ENCODE measurements at places on chromosomes 11 and 22.

GRCh38 chr11:45658292-45658991 is 7.0 kb downstream of the CHST1 start:
- DNase-seq: no peak

DNA sequence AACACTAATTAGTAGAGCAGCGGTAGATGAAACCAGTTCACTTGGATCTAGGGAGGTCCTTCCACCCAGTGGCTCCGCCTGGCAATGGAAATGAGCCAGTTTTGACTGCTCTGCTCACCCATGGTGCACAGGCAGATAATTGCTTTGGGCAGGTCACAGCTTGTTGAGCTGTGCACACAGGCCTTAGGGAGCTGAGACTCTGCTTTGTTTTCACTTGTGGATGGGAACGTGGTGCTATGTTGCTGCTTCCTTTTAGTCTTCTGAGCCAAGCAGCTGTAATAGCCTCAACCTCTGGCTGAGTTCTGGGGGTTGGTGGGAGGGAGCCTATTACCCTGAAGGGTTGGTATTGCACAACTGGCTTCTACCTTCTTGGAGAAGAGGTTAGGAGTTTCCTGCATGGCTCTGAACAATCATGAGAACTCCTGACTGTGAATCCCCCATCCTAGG is 262.3 kb upstream of the MTNR1B start:
- no peak for DNase-seq

- DNase-seq: no peak
Observed at GRCh38 chr11:64726211-64726641, 3.2 kb upstream of the NRXN2 start.

GRCh38 chr11:45563810-45564209 is 101.6 kb downstream of the CHST1 start:
- no peak for DNase-seq

DNA sequence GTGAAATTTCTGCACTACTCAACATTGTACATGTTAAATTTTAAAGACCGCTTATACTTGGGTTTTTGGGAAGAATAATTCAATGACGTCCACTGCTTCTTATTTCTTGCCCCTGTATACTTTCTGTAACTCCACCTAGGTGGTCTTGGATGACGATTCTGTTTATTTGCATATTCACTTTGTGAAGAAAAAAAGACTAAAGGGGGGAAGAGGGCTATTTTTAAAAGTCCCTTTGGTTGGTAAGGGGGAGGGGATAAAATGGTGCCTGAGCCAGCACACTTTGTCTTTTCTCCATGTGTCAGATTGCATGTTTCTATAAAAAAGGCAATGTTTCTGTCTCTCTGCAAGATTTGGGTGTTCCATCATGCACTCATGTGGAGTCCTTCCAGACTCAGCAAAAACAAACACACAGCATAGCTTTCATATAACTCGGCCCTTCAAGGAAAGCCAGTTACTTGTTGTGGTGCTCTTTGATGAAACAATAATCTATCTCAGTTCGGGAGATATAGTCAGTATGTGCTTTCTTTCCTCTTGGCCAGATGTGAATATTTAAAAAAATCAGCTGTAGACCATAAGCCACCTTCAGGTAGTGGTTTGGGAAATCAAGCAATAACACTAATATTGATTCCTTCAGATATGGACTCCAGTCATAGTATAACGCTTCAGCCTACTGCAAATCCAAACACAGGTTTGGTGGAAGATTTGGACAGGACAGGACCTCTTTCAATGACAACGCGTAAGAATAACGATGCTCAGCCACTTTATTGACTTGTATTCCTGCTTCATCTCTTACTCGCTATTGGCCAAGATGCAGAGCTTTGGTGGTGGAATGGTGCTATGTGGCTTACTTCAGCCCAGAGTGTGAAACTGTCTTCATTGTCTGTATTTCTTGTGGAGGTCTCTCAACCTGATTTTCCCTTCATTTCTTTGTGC is 68.8 kb downstream of the CD44 start:
- DNase-seq: no peak

DNA sequence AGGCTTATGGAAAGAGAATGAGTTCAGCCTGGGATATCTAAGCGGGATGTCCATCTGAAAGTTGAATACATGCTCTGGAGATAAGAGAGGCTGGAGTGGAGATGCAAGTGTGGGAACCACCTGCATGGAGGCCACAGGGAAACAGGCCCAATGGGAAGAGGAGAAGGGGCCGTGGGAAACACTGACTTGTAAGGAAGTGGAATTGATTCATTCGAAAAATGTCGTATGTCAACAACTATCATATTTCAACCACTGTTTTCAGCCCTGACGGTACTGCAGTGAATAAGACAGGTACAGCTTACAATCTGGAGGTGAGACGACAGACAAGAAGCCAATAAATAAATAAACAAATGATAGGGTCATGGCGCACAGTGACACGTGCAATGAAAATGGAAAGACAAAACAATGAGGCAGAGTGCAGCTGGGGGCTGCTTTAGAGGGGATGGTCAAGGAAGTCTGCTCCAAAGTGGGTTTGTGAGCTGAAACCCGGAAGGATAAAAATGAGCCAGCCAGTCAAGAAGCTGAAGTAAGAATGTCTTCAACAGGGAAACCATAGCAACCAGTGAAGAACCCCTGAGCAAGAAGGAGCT is 35.9 kb downstream of the EFCAB6 start:
- no peak for DNase-seq

GRCh38 chr11:17188675-17189074 is 19.1 kb downstream of the PIK3C2A start:
- no peak for DNase-seq

- no peak for DNase-seq
Observed at GRCh38 chr11:90349731-90350130, 126.9 kb upstream of the CHORDC1 start.

- no peak for DNase-seq
Observed at GRCh38 chr11:41379084-41379483, 80.4 kb downstream of the LRRC4C start.

- peak; percentile 50 for DNase-seq
Observed at GRCh38 chr11:74453373-74453975, 13.9 kb downstream of the KCNE3 start.

- DNase-seq: no peak
Observed at GRCh38 chr11:104120493-104121137, 43.3 kb downstream of the PDGFD start.

DNA sequence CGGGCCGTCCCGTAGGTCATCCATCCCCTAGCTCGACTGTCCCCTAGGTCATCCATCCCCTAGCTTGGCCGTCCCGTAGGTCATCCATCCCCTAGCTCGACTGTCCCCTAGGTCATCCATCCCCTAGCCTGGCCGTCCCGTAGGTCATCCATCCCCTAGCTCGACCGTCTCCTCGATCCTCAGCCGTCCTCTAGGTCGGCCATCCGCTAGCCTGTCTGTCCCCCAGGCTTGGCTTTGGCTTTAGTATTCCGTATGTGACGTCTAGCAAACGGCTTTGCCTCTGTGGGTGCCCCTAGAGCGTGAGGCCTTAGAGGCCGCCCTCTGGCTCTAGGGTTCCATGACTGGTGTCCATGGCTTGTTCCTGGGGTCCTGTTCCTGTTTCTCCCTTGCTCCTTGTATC is 40.6 kb upstream of the BID start:
- no peak for DNase-seq

DNA sequence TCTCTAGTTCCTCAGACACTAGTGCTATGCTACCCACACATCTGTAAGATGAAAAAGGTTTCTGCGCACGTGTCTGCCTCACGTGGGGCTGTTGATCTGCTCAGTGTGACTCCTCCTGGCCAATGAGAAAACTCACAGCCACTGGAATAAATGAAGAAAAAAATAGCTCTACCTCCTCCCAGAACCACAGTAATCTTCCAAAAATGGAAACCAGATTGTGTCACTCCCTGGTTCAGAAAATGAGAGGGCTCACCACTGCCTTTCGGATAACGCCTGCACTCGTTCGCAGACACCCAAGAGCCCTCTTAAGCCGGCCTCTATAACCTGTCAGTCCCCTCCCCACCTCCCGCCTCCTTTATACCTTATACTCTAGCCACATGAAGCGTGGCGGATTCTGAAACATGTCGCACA is 5.1 kb downstream of the APBB1 start:
- no peak for DNase-seq

DNA sequence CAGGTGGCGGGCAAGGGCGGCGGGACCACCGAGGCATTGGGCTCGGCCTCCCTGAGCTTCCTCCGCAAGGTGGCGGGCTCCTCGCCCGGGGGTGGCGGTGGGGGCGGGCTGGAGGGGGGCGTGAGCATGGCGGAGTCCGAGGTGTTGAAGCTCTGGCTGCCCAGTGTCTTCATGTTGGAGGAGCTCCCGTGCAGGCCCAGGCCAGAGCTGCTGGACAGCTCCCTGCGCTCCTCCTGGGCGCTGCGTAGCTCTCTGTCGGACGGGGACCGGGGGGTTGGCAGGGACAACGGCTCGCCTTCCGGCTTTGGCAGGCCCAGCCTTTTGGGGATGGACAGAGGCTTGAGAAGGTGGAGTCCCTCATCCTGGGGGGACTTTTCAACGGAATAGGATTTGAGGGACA is 43.9 kb upstream of the BID start:
- no peak for DNase-seq

GRCh38 chr11:1648653-1649420 is 19.3 kb downstream of the KRTAP5-5 start:
- no peak for DNase-seq

- DNase-seq: no peak
Observed at GRCh38 chr11:83706566-83706965, 420.4 kb upstream of the CCDC90B start.

DNA sequence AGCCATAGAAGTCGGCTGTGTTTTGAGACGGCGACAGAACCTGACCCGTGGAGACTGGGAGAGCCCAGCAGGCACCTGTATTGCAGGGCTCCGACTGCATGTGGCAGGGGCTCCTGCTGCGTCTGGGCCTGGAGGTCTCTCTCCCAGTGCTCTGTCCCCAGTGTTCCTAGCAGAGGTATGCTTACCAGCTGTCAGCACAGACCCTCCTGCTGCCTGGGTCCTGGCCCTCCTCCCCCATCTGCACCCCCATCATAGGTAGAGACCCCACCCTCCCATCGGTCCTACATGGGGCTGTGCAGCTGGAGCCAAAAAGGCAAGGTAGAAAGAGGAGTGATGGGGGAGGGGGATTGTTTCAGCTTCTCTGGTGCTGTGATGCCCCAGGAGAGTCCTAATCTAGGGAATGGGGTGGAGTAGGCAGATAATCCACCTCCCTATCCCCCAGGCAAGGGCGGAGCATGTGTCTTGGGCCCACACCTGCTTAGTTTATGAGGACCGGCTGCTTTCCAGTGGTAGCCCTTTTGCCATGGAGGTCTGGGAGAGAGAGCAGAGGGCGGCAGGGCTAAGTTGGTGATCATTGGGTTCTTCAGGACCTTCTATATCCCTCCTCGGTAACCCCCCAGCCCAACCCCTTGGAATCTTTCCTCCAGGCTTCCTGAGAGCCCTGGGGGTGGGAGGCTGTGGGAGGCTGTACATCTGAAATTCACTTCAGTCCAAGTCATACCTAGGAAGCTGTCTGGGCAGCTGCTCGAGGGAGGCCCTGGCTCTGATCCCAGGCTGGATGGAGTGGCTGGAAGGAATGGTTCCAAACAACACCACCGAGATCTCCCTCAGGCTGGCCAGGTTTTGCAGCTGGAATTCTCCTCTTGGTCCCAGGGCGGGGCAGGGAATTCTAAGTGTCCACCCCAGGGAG is 5.3 kb downstream of the SLC7A4 start:
- peak; percentile 12 for DNase-seq

DNA sequence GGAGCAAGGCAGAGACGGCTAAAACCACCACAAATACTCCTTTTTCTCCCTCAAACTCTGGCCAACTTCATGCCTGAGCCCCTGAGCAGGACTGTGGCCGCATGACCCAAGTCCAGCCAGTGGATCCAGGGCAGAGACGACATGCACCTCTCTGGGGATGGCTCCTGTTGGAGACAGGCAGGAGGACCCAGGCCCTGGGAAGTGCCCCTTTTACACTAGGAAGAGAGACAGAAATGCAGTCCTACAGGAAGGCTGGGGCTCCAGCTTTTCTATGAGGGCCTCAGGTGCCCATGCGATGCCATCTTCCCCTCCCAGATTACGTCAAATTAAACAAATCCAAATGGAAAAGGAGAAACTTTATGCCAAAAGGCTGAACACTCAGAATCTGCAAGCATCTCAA is 498.0 kb downstream of the BRD1 start:
- no peak for DNase-seq

DNA sequence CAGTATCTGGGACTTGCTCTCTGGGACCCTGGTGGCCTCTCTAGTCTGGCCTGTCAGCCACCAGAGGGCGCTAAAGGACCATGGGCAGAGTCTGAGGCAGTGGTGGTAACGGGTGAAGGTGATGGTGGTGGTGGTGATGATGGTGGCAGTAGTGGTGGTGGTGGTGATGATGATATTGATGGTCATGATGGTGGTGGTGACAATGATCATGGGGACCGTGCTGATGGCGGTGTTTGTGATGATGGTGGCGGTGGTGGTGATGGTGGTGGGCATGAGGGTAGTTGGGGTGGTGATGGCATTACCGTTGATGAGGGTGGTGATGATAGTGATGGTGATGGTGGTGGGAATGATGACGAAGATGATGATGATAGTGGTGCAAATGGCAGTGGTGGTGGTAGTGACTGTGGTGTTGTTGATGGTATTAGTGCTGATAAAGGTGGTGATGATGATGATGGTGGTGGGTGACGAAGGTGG is 16.0 kb downstream of the TRPM5 start:
- DNase-seq: no peak

GRCh38 chr11:18752502-18752901 is 26.5 kb upstream of the IGSF22 start:
- no peak for DNase-seq

GRCh38 chr11:44782478-44782877 is 55.7 kb downstream of the TSPAN18 start:
- no peak for DNase-seq

GRCh38 chr11:33448461-33449130 is 191.4 kb downstream of the HIPK3 start:
- no peak for DNase-seq

GRCh38 chr22:22380098-22381030 is 128.2 kb downstream of the ZNF280B start:
- DNase-seq: no peak

DNA sequence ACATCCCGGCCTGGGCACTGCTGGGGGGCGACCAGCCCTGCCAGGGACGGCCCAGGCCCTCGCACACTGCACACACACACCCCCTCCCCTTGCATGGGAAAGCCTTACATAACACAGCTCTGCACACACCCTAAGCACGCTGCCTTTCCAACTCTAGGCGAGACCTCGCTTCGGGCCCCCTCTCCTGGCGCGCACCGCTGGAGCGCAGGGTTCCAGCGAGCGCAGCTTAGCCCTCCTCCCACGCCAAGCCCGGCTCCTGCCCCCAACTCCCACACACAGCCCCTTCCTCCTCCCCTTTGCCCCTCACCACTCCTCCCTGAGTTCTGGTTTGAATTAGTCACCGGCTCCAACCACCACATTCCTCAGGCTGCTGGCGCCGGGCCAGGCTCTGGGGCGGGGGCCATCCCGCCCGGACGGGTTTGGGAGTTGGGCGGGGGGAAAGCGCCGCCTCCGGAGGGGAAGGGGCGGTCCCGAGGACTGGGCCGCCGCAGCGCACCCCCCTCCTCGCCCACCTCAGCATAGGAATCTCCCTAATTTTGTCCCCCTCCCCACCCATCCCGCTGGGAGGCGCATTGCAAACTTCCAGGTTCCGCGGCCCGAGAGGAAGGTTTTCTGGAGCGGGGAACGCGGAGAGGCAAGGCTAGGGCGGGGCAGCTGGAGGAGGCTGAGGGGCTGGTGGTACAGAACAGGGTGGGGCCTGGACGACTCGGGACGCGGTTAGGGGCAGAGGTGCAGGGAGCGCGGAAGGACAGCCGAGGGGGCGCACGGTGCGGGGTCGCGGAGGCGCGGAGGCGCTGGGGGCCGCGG is 966 bp downstream of the AHNAK start:
- DNase-seq: peak; percentile 90

- no peak for DNase-seq
Observed at GRCh38 chr22:47460861-47461260, 698.4 kb downstream of the TBC1D22A start.

Data from fibroblast of gingiva (primary cell).